Small intestine (tissue), 16 donors: ENCODE measurements at places on chromosomes 6 and 20.
A peak's percentile ranks its signal among the peaks of the same experiment; 100 is the strongest.

- no peak for DNase-seq
These were observed 53.3 kb downstream of the TRAM2 start for GRCh38 chr6:52523378-52524142.

- DNase-seq: no peak
These were observed 639 bp upstream of the PPIL1 start for GRCh38 chr6:36875250-36875633.

DNA sequence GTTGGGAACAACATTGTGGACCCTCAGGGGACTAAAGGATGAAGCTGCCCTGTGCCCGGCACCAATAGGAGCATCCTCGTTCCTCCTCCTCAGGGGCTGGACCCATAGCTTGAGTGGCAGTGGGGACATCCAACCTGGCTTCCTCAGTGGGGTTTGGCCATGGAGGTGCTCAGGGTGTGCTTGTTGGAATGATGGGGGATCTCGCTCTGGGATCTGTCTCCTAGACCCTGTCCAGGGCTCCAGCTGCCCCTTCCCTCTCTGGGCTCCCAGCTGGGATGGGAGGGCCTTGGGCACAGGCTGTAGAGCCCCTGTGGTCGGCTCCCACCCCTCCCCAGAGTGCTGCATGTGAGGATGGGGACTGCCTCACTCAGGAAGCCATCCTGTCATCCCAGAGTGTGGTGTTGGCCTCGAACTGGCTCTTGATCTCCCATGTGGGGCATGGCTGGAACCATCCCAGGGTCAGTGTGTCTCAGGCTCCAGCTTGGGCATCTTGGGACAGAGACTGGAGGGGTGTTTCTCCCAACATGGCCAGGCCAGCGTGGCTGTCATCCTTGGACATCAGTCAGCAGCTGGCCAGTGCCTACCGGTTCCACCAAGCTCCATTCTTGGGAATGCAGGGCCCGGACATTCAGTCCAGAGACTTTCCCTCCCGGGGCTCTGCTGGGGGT is 9.5 kb upstream of the MYT1 start:
- DNase-seq: no peak

DNA sequence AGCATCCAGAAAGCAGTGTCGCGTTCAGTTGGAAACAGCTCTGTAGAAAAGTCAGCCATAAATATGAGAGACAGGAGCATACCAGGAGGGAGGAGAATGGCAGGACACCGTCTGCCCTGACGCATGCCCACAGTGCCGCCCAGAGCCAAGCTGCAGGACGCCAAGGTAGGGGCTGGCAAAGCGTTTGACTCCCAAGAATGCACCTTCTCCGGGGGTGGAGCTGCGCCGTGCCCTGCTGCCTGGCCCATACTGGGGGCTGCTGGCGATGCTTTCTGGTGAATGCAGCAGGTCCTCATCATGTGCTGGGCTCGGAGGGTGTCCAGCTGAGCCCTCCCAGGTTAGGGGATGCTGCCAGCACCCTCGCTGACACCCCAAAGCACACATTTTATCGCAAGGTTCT is 349.8 kb downstream of the CDH4 start:
- no peak for DNase-seq

DNA sequence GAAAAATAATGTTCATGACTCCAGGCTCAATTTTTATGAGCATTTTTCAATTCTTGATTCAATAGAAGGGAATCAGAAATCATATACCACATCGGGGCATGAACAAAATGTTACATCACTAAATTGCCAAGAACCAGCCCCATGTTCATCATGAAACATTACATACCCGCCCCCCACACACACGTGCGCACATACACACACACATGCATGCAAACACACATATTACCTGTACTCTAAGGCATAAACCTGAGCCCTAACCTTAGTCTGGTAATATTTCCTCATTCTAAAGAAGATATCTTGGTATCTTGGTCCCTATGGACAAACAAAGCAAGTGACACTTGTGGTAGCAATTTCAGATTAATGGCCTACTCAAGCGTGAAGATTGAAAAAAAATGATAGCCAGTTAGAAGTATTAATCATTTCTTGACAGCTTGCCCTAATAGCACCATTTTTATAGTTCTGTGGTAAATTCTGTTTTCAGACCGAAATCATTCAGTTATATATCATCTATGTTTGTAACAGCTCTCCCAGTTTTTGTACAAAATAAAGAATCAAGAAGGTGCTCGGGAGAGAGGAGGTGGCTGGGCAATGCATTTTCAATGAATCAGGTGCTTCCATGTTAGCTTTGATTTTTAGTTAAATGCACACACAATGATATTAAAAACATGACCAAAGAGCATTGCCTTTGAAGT is 95.4 kb upstream of the DOK5 start:
- no peak for DNase-seq

GRCh38 chr6:146300521-146300920 is 243.1 kb upstream of the RAB32 start:
- DNase-seq: no peak

GRCh38 chr20:35615667-35616464 is at the start of gene SPAG4:
Gene SPAG4, plus strand, starts transcription at chr20:35615829. Its CDS starts 175 bp downstream, at chr20:35616004.
- peak; percentile 96 for DNase-seq

GRCh38 chr6:132456700-132457143 is 55.4 kb upstream of the MOXD1 start:
- peak; percentile 6 for DNase-seq

DNA sequence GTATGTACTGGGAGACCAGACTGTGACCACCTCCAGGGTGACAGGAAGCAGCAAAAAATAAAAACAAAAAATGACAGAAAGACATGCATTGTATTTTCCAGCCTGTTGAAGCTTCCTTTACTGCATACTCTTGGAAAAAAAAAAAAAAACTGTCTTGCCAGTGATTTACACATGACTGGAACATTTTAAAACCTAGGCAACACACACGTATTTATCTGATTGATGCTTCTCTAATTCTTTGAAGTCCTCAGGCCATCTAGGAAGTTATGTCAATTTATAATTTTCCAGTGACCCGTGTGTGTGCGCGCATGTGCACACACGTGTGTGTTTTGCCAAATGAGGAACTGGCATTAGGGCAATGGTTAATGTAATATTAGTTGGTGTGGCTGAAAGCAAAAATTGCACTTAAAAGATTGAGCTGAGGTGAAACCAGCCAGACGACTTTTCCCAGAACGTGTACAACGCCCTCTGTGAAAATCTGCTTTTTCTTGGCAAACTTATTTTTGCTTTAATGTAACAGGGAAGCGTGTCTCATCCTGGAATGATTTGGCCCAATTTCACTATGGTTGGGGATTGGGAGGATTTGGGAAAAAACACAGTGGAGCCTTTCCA is 315.2 kb downstream of the TFAP2A start:
- peak; percentile 8 for DNase-seq

GRCh38 chr20:50594231-50594590 is 84.0 kb downstream of the PTPN1 start:
- DNase-seq: no peak
